Activated T-helper 1 cell treated with anti-CD3 and anti-CD28 coated beads, Interleukin-2, amount 50 U/mL, for 16 hours (primary cell): ENCODE measurements at places on chromosomes 6 and 20.

DNA sequence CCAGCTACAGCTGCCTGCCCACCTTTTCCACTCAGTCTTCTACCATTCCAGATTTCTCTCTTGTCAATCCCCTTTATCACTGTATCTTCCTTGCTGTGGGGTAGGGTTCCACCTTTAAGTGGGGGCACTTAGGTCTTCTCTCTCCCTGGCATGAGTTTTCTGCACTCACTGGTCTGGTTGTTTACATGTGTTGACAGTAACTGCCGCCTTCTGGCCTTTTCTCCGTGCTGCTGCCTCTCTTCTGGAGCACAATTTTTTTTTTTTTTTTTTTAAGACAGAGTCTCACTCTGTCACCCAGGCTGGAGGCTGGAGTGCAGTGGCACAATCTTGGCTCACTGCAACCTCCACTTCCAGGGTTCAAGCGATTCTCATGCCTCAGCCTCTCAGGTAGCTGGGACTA lies 12.0 kb downstream of the RNF114 start:
- DNase-seq = no peak

GRCh38 chr20:22690616-22691179 lies 106.3 kb upstream of the FOXA2 start:
- DNase-seq = no peak

DNA sequence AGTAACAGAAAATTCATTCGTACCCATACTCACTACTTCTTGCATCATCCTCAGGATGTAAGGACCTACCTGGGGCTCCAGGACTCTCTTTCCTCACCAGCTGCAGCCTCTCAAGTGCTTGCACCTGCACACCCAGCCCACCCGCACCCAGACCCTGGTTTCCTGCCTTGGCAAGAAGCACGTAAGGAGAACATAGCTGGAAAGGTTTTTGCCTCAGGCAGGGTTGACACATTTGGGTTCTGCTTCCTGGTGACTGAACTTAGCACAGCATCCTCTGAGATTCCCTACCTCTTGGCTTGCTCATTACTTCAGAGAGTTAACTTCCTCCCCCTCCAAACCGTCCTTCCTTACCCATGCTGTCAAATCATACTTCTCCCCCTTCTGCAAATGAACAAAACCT lies 556.9 kb downstream of the CD83 start:
- no peak for DNase-seq

GRCh38 chr6:91097364-91097763 lies 510.5 kb upstream of the MAP3K7 start:
- DNase-seq = no peak

- DNase-seq = no peak
Observed at GRCh38 chr6:109318328-109318876, 63.9 kb downstream of the CD164 start.

GRCh38 chr6:33312361-33313104 lies 1.3 kb downstream of the TAPBP start:
- peak; percentile 56 for DNase-seq

GRCh38 chr20:62267543-62267942 lies 29.2 kb downstream of the OSBPL2 start:
- DNase-seq = no peak

DNA sequence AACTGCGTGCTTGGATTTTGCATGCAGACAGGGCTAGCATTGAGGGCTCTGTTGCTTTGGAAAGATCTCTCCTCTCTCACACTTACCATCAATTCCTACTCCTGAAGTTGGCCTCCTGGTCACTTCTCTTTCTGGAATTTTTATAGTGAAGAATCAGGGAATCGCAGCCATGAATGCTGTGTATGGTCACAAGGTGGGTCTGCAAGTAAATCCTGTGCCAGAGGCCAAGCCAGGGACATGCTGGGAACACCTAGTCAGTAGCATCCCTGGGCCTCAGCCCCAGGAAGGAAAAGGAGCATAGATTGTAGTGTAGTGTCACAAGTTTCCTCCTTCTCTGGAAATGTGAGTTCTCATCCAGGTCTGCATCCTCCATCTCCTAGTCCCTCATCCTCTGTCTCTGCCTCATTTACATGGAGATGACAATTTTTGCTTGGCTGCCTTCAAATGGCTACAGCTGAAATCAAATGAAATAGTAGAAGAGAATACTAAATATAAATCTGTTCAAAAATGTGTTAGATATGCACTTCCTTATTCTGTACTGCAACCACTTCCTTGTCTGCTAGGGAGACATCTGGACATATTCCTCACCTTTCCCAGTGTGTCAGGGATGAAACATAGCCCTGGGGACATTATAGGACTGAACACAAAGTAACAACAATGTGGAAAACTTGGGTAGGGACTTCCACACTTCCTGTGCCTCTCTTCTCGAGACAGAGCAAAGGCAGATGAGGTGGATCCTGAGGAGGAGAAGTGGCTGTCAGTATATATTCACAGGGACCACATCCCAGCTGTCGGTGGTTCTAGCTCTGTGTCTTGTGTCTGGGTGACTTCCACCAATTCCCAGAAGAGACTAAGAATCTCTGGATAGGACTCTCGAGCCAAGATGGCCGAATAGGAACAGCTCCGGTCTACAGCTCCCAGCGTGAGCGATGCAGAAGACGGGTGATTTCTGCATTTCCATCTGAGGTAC lies 17.0 kb downstream of the CST9 start:
- DNase-seq = no peak

- DNase-seq = no peak
Observed at GRCh38 chr6:108762394-108762793, 85.8 kb upstream of the ARMC2 start.
